Heart left ventricle (tissue), 16 donors: ENCODE measurements at places on chromosomes 16 and 17.

- DNase-seq: no peak
Measured at GRCh38 chr17:9443811-9444210, 131.8 kb downstream of the STX8 start.

- DNase-seq: peak; percentile 36
Measured at GRCh38 chr17:81500047-81500446, 12.6 kb downstream of the ACTG1 start.

DNA sequence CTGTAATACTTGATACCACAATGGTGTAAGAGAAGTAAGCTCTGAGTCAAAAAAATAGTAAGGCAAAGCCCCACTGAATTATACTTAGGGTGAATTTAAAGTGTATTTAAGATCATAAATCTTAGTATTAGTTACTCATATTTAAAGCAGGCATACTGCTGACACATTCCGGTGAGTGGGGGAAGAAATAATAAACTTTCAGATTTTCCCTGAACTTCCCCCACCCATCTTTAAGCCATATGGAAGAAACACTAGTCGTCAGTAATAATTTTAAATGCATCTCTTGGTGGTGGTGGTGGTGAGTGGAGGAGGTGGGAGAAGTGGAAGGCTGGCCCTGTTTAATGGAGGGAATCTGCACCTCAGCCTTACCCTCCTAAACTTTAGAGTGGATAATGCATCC lies 20.5 kb downstream of the MPHOSPH6 start:
- no peak for DNase-seq

DNA sequence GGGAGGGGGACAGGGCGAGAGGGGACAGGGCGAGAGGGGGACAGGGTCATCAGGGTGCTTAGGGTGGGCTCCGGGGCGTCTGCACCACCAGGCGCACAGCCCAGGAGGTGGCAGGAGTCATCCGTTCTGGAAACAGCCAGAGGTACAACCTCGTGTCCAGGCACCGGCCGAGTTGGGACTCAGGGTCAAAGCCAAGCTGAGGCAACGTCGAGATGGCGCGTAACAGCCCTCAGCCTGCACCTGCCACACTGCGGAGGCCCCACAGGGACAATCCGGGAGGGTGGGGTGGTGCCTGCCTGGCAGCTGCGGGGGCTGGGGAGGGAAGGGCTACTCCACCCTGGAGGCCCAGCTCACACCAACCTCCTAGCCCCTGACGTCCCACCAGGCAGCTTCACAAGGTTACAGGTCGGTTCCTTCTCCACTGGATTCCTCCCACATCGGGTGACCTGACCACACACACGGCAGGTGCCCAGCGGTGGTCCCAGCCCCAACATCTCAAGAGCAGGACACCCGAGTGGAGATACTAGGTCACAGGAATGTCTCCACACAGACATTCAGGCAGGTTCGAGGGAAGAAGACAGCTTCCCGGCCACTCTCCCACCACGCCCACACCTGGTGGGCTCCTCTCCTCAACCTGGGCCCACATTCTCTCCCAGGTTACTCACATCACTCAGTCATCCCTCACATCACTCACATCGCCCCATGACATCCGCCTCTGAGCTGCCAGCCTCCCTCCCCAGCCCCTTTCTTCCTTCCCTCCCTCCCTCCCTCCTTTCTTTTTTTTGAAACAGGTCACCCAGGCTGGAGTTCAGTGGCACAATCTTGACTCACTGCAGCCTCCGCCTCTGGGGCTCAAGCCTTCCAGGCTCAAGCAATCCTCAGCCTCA lies 47.3 kb downstream of the RPH3AL start:
- peak; percentile 38 for DNase-seq

DNA sequence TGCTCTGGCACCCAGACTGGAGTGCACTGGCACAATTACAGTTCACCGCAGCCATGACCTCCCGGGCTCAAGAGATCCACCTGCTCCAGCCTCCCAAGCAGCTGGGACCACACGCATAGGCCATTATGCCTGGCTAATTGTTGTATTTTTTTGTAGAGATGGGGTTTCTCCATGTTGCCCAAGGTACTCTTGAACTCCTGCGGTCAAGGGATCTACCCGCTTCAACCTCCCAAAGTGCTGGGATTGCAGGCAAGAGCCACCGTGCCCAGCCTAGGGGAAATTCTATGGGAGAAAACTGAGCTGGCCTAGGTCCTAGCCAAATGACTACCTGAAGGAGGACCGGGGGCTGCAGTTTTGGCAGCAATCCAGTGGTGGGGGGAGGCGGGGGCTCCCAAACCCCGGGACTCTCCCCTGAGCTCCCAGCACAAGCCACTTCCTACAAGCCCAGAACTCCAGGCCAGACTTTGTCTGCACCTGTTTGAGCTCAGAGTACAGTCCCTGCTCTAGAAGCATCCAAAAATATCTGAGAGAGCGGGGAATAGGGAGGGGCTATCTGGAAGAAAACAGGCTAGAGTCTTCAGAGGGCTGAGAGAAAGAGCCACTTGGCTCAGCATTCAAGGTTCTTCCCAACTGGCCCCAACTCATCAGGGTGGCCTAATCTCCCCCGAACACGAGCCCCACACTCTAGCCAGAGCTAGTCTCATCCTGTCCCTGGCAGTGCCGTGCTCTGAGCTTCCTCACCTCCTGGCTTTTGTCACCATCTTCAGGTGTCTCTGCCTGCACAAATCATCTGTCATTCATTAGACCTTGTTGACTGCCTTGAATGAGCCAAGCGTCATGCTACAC lies 9.1 kb downstream of the SRL start:
- DNase-seq: no peak

GRCh38 chr16:15701975-15702970 lies 52.2 kb downstream of the NDE1 start:
- no peak for DNase-seq

DNA sequence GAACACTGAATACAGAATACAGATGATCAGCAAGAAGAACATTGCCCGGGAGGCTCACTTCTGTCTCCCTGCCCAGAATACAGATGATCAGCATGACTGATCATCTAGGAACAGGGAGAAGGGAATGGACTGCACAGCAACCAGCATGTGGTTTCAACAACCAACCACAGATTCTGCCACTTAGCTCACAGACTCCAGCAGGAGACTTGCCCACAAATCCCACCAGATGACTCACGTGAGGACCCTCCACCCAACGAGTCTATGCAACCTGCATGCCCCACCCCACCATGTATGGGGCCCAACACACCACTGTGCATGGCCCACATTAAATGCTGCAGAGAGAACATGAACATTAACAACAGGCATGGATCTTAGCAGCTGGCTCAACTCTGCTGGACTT lies 36.1 kb upstream of the ALOX12 start:
- no peak for DNase-seq

GRCh38 chr17:20073055-20073979 lies 64.2 kb downstream of the SPECC1 start:
- peak; percentile 78 for DNase-seq

DNA sequence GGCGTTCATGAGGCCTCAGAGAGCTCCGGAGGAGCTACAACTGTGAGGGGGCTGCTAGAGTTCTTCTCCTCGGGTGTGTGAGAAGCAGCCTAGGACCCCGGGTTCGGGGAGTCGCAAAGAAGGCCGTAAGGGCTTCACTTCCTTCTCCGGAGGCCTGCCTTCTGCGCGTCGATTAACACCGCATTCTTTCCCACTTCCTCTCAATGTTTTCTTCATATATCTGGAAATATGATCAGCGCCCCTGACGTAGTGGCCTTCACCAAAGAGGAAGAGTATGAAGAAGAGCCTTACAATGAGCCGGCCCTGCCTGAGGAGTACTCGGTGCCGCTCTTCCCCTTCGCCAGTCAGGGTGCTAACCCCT lies 449 bp downstream of the SMCR8 start:
- DNase-seq: no peak

DNA sequence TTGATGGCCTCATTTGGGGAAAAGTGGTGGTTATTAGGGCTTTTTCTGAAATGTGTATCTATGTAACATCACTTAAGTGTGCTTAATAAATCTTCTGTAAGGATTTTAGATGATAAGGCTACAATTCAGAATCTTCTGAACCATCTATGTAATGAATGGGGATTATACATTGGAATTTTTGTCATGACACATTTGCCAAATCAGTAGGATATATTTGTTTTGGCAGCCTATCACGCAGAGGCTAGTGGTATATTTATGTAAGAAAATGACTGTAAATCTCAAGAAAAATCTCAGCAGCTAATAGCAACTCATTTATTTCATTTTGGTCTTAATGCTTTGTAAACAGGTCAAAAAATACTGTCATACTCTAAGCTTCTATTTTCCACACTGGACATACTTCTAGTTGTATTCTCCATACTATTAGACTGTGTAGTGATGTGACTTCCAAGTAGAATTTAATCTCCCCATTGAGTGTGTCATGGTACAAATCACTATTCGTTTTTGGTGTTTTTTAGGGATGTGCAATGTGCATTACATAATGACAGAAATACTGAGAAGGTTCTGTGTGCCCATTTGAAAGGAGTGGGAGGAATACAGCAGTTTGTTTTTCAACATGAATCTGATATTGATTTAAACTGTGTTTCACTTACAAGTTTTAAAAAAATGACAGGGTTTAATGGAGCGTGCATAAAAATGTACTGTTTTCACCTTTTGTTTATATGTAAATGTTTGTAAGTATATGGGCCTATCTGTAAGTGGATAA lies 29.2 kb downstream of the CLUH start:
- DNase-seq: no peak

- DNase-seq: no peak
Measured at GRCh38 chr16:78571898-78572358, 472.5 kb downstream of the WWOX start.

DNA sequence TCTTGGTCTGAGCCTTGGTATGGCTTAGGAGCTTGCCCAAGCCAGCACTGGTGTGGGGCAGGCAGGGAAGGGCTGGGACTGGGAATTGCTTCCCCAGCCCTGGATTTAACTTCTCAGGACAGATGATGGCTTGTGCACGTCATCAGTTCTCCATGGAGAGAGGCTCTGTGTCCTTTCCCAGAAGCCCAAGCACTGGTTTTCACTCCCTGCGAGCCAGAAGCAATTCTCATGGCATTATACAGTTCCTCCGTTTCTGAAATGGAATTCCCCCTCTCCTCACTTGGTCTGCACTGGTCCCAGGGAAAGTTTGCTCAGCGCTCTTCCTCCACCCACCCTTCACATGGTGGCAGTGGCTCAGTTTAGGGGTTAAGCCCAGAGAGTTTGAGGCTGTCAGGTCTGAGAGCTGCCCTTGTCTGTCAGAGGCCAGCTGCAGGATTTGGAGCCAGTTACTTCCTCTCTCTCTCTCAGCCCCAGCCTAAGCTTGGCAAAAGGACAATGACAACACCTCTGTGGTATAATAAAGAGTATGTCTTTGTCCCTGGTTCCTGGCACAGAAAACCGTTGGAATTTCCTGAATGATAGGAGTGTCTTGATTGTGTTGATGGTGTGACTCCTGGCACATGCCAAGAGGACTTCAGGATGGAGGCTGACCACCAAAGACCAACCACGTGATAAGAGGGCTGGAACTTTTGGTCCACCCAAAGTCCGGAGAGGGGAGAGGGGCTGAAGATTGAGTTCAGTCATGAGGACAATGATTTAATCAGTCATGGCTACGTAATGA lies 219.6 kb upstream of the TNRC6C start:
- no peak for DNase-seq

- DNase-seq: no peak
Measured at GRCh38 chr17:44071198-44071520, 624 bp downstream of the G6PC3 start.

- no peak for DNase-seq
Measured at GRCh38 chr17:17531156-17531555, 35.0 kb upstream of the RASD1 start.

GRCh38 chr16:71319999-71320398 lies 30.8 kb upstream of the CMTR2 start:
- DNase-seq: no peak

GRCh38 chr16:64159976-64160375 lies 961.9 kb downstream of the CDH11 start:
- DNase-seq: no peak

- DNase-seq: no peak
Measured at GRCh38 chr16:72848028-72848400, 199.9 kb downstream of the ZFHX3 start.

- DNase-seq: no peak
Measured at GRCh38 chr16:46720619-46721018, 27.5 kb downstream of the MYLK3 start.

- DNase-seq: no peak
Measured at GRCh38 chr16:72443809-72444208, 271.9 kb upstream of the PMFBP1 start.

- no peak for DNase-seq
Measured at GRCh38 chr17:38908676-38909181, 16.7 kb upstream of the LASP1NB start.

- no peak for DNase-seq
Measured at GRCh38 chr17:18377437-18378204, at the start of gene EVPLL. EVPLL (plus strand) TSS chr17:18377778; CDS start chr17:18380938, 3,160 bp downstream.

GRCh38 chr17:48594538-48595277 lies 1.1 kb upstream of the HOXB5 start:
- no peak for DNase-seq

DNA sequence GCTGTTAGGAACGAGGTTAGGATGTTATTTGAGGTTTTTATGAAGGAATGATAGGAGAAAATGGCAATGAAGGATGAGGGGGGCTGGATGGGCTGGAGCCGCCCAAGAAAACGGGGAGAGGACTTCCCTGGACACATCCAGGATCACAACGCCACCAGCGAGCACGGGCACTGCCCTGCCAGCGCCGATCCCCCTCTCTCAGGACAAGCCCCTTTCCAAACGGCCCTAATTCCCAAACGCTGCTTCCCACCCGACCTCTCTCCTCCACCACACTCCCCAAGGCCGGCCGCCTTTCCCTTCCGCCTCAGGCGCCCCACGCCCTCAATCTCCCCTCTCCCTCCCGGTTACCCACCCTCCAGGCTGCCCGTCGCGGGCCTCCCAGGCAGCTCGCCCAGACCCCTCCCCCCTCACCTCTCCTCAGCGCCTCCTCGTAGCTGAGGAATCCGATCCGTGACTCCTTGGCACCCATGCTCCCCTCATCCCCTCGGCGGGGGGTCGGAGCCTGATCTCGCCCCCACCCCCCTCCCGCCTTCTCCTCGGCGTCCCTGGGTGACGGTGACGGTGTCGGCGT lies 377 bp downstream of the USP32 start:
- DNase-seq: no peak

DNA sequence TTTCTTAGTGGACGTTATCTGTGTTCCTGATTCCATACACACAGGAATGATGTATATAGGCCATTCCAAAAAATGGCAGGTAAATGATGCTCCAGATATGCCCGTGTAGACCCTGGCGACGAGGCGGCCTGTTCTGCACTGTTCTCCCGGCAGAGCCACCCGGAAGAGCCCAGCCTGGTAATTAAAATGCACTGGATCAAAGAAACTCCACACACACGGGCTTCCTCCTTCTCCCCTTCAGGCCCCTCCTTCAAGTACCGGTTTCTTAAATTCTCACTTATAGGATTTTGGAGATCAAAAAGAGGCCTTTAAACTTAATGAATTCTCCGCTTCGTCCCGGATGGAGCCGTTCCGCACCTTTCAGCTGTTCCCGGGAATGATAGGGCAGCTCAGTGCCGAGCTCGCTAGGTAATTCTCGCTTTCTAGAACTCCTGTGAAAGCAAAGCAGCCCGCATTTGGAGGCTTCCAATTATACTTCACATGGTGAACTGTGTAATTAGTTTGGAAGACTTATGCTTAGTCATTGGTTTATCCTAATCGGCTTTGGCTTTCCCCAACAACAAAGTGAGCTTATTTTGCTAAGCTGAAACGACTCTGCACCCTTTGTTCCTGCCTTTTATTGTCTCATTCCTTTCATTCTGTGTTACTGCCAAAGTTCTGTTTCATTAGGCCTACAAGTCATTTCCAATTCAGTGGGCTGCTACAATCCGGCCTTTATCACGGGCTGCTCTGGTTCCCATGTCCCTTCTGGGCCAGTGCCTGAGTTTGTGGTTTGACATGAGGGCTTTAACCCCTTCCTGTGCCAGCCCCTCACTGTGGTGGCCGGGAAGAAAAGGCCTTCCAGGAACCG lies 150.0 kb downstream of the MSI2 start:
- DNase-seq: no peak
